Activated CD4-positive, alpha-beta T cell treated with anti-CD3 and anti-CD28 coated beads for 24 hours (primary cell): ENCODE measurements at places on chromosomes 1 and 21.

DNA sequence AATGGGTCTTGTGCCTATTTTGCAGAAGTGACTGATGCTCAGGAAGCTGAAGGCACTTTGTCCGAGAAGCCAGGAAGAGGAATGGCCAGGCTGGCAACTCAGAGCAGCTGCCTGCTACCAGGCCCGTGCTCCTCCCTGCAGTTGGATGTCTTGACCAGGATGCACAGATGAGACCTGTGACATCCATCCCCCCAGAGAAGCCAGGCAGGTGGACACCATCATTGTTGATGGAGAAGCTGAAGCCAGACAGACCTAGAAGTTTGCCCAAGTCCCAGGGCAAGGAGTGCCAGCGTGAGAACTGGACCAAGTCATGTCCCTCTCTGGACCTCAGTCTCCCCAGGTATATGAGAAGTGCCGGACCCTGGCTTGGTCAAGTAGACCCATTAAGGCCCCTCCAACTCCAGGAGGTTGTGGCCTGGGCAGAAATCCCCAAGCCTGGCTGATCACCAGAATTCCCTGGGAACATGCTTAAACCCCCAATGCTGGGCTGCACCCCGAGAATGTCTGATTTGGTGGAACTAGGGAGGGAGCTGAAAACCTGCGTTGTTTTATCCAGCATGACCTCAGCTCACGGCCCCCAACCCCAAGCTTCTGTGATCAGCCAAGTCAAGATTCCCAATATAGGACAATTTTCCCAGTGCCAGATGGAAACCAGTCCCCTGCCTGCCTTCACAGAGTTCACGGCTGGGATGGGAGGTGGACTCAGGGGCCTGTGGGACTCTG is 82.4 kb downstream of the CAMK2N1 start:
- DNase-seq: no peak

- DNase-seq: no peak
Observed at GRCh38 chr1:151621351-151621750, 9.5 kb downstream of the SNX27 start.

GRCh38 chr21:26964170-26964778 is 2.6 kb downstream of the ADAMTS5 start:
- no peak for DNase-seq

DNA sequence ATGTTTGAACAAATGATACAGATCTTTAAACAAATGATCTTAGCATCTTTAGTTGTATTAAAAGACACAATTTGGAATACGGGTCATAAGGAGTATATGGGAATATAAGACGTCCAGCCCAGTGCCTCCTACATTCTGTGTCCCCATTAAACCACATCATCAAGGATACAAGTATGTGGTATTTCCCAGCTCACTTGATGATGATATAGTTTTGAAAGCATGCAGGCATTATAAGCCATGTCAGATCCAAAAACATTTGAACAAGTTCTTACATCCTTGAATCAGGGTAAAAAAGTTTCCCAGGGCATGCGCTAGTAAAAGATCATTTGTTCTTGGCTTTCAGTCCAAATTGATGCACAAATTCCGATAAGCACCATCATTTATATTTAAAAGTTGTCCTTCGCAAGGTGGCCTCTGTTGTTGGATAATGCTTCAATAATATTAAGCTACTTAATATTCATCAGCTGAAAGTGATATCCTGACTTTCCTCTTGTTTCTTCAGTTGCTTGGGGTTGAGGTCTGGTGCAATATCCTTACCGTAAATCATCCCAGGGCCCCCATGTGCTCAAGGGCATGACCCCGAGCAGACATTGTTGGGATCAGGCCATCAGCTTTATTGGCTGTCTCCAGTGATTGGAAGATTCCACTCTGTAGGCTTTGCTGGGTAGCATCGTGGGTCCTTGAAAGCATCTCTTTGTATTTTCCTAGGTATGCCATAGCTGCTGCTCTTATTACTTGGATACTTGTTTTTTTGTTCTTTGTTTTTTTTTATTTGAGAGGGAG is 61.8 kb downstream of the CENPF start:
- no peak for DNase-seq

- DNase-seq: peak; percentile 17
Observed at GRCh38 chr1:113978863-113979702, at the start of gene OLFML3. OLFML3 (plus strand) TSS chr1:113979474; CDS start chr1:113979517, 43 bp downstream.

DNA sequence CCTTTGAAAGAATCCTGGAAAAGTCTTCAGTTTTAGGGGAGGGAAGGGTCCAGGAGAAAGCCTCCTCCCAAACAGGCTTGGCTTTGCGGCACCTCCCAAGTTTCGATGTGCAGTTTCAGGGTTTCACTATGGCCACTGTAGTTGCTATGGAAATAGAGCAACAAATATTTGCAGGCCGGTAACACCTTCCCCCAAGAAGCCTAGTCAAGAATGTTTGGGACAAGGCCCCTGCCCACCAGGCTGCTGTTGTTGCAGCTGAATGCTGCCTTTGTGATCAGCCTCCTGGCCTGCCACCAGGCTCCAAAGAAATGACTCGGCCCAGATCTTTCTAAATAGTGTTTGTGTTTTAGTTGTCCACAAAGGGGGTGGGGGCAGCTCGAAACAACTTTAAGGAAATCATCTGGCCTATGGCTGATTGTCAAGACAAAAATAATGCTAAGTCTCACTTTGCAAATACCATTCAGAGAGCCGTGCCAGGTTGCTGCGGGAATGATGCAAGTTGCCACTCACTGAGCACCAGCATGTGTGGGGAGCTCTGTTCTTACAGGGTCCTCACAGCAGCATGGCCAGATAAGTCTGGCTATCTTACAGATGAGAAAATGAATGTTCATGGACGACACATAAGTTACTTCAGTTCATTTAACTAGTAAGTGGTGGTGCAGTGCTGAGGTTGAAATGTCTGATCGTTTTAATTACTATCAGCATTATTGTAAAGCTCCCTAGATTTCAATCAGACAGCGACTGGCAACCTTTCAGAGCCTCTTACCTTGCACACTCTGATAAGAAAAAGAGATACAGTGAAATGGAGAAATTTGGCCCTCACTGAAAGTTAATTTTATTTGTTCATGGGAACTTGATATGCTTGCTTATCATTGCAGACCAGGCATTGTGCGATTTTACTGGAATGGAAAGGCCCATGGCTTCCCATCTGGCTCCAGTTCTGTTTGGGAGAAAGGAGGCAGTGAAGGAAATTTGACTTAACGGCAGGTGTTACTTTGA is 91.2 kb upstream of the JUN start:
- DNase-seq: no peak

GRCh38 chr21:45251635-45252447 is 35.9 kb downstream of the POFUT2 start:
- DNase-seq: no peak

GRCh38 chr21:21530680-21531079 is 532.5 kb downstream of the NCAM2 start:
- no peak for DNase-seq

DNA sequence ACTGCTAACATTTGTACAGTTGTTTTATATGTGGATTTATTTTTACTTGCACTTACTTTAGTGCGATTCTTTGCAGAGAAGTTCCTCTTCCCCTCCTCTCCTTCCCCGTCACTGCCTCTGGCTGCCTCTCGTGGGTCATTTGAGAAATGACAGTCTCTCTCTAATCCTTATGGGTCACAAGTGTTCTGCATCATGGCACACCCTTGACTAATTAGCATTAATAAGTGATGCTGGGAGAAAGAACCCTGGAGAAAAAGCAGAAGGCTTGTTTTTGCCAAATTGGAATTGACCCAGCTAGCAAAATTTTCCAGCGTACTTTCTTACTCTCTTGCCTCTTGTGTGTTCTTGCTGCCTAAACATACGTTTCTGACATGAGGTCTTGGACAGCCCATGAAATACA is 301.2 kb downstream of the DUSP10 start:
- no peak for DNase-seq

DNA sequence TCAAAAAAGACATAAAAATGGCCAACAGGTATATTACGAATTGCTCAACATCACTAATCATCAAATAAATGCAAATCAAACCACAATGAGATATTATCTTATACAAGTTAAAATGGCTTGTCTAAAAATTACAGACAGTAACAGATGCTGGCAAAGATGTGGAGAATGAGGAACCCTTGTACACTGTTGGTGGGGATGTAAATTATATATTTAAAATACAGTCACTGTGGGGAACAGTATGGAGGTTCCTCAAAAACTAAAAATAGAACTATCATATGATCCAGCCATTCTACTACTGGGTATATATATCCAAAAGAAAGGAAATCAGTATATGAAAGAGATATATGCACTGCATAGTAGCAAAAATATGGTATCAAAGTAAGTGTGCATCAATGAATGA is 1037.2 kb upstream of the B3GALT2 start:
- DNase-seq: no peak

DNA sequence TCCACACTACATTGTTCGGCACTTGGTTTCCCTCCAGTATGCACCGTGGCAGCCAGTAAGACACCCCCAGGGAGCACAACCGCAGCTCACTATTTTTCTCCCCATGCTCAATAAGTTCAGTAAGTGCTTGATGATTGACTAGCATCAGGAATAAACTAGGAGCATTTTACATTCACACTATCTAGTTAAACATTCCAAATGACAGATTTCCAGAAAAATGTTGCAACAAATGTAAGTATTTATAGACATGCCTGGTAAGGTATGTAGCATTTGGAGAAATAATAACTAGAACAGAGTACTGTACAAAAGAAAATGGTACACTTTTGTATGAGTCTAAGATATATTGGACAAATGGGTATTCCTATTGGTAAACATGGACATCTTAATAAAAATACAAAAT is 92.9 kb downstream of the SLC45A1 start:
- DNase-seq: no peak

- no peak for DNase-seq
Observed at GRCh38 chr1:152002960-152003359, 9.3 kb upstream of the S100A10 start.

DNA sequence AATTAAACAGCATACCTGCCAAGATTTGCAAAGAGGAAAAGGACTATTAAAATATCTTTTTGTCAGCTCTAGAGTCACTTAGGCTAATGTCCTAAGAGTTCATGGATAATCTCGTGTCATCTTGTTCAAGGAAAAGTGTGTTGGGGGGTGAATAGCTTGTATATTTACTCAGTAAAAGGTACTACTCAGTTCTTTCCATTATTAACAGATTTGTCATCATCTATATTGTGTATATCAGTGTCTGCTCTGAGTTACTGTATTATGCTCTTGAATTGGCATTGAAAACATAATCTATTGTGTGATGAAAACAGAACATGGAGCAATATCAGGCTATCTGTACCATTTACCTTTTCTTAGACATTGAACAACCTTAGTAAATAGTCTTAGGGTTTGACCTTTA is 41.9 kb downstream of the SMG7 start:
- DNase-seq: no peak

- no peak for DNase-seq
Observed at GRCh38 chr1:97348599-97349265, 572.1 kb downstream of the DPYD start.

DNA sequence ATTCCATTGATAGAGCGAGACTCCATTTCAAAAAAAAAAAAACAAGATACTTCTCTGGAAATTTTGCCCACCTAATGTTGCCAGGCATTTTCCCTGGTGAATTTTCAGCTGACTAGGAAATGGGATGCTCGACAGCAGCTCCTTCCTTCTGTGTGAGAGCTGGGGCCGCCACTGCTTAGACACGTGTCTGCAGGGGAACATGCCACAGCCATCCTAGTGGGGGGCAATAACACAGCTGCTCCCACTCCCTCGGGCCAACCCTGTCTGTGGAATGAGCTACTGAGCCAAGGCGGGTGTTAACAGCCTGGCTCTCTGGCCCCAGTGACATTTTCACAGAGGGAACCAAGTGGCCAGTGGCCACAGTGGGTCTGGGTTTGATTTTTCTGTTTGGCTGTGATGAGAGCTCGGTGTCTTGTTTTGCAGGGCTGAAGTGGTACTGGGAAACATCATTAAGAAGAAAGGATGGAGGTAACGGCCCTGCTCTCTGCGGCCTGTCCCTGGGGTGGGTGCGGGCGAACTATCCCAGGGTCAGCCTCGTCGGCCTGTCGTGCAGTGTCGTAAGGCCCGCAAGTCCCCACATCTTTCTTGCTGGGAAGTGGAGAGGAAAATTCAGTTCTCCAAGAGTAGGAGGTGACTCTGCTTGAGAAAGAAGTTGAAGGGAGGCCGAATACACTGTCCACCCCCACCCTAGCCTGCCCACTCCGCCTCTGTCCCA is 39.2 kb downstream of the KCNAB2 start:
- DNase-seq: no peak

DNA sequence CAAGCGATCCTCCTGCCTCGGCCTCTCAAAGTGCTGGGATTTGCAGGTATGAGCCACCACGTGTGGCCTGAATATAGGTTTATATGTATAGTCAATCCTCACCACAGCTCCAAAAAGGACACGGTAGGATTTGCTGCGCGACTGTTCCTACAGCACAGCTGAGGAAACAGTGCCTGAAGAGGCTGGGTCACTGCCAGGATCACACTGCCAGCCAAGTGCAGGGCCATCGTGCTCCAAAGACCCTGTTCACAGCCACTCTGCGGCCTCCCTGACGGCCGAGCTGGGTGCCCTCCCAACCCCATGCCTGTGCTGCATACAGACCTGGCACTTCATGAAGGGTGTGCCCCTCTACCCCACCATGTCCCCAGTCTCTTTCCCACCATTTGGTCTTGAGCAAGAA is 71.4 kb downstream of the MRPL37 start:
- no peak for DNase-seq

DNA sequence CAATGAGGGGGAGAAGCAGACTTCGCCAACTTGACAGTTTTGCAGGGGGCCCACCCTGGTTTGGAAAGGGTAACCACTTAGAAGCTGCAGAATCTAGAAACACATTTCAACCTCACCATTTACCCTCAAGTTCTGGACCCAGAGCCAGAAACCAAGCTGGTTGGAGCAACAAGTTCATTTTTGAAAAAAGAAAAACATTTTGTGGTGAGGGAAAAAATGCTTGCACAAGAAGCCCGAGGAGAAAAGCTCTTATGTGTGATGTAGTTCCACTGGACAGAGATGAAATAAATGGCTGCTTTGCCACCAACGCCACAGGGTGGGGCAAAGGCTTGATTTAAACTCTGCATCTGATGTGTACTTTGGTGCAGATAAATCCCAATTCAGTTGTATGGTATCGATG is 10.6 kb upstream of the NGF start:
- no peak for DNase-seq

DNA sequence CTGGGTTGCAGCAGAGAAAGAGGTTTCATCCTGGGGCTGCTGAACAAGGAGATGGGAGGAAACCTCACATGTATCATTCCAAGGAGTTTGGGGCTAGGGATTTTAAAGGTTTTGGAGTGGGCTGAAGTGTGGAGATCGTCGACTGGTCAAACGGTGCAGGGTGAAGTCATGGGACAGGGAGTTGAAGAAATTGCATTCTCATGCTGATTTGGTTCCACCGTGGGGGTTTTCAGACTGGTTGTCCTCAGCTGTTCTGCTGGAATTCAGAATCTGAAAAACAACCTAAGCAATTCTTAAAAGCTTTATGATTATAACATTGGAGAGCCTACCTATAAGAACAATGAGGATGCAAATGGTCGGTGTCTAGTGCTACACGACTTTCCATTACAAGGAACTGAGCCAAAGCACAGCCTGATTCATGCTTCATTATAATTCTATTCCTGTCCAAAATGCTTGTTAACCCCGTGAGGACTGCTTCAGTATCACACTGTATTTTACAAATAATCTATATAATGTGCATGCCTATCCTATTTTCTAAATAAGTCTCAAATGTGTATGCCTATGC is 242.7 kb downstream of the TM2D1 start:
- no peak for DNase-seq
